ENCODE measurements at places on chromosomes 11 and 22.
A peak's percentile ranks its signal among the peaks of the same experiment; 100 is the strongest.

- no peak for DNase-seq
Measured at GRCh38 chr22:24236656-24237055, 8.2 kb downstream of the GGT5 start.

DNA sequence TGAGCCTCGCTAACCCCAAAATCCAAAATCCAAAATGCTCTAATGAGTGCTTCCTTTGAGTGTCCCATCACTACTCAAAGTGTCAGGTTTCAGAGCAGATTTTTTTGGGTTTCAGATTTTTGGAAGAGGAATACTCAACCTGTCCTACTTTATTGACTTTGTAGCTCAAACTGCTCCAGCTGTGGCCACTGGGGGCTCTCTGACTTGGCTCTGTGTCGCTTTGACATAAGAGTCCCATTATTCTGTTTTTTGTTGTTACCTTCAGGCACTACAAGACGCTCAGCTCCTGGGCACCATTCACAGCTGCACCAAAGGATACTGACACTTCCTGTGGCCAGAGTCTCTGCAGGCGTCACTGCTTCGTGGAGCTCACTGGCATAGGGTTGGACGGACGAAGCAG, 41.1 kb downstream of the PHF21B start:
- no peak for DNase-seq

DNA sequence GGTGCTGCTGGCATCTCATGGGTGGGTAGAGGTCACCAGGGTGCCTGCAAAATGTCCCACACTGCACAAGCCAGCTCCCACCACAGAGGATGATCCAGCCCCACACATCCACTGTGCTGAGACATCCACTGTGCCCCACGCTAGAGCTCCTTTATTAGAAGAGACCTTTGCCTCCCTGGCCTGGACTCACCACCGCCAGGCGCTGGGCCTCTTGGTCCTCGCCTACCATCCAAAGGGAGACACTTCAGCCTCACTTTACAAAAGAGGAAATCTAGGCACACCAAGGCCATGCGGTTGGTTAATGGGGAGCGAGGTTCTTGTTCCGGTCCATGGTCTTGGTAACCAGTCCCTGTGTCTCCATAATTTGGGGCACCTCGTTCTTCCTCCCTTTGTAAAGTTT, 3.4 kb upstream of the ANO1 start:
- DNase-seq = no peak

DNA sequence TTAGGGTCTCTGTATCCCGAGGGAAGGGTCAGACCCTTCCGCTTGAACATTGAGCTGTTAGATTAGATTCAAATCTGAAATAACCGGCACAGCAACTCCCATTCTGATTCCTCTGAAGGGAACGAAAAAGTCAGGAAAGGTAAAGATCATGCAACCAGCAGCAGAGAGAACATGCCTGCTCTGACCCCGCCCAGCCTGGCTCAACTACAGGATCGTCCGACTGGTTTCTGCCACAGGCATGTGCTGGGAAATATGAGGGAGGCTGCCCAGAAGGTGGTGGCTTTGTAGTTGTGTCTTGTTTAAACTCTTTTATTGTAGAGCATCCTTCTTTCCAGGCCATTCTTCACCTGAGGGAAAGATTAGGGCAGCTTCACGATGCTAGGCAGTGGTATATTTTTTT, 5.0 kb upstream of the MTNR1B start:
- no peak for DNase-seq

GRCh38 chr11:103731670-103732069, 304.8 kb upstream of the DDI1 start:
- DNase-seq = no peak

GRCh38 chr11:113241636-113242054, 72.7 kb upstream of the TTC12 start:
- no peak for DNase-seq

DNA sequence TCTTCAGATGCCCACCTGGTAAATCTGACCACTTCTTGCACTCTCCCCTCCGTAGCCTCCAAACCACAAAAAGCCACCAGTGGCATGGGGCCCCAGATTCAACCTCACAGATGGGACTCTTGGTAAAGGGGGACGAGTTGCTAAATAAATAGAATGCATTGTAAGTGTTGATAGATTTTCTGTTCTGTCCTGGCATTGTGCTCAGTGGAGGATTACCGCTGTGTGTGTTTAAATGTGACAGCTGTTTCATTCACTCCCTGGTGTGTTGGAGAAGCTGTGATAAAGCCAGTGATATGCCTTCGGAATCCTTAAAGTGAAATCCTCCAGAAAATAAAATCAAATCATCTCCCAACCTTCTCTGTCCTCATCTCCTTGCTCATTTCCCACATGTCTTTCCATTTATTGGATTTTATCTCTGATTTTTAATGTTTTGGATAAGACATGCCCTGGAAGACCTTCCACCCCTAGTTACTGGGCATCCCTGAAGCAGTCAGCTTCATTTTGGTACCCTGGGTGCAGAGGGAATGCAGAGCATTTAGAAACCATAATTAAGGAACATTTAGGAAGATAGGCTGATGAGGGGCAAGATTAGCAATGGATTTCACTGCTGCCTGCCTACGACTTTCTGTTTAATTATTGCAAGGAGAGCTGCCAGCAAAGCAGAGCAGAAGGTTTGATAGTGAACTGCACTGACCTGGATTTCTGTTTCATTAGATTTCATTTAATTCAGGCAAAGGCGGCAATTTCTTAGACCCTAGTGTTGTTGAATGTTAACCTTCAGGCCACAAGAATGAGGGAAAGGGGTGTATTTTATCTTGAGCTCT, 460.9 kb upstream of the KIRREL3 start:
- DNase-seq = no peak

- DNase-seq = peak; percentile 55
Measured at GRCh38 chr11:95917193-95918036, 6.5 kb downstream of the MTMR2 start.

All from NCI-H2081 treated with DMSO at 0.1 percent for 48 hours (cell line).